Inflammatory macrophage treated with lipopolysaccharide for 4 hours (primary cell): ENCODE measurements at places on chromosomes 11 and 22.
A peak's percentile ranks its signal among the peaks of the same experiment; 100 is the strongest.

- no peak for DNase-seq
These were observed 299.9 kb upstream of the ANO5 start for GRCh38 chr11:21892736-21893564.

DNA sequence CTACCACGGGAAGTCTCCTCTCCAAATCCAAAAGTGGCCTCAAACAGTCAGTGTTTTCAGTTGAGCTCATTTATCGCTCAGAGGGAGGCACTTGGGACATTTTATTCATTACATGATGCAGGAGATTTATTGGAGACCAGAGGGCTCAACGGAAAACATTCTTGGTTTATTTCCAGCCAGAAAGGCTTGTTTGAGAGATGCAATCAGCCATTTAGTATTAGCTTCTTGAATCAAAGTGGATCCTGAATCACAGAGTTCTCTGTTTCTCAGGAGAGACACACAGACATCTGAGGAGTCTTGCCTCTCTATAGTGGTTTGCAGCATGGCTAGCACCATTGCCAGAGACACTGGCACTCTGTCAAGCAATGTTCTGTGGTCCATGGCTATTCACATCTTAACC, 31.5 kb downstream of the CD44 start:
- DNase-seq = no peak

DNA sequence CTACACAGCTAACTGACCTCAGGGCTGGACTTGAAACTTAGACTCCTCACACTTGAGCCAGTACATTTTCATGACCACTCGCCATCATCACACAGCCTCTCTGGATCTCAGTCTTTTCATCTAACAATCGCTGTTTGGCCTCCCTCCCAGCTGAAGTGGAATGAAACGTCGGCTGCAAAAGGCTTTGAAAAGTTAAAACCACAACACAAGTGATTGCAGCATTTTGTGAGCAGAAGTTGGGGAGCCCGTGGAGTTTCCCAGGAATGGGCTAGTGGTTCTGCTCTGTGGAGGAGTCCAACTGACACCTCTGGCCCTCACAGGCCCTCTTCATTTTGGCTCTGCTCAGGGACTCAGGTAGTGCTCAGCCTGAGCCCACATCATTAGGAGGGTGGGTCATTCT, 35.9 kb upstream of the TRIM29 start:
- DNase-seq = peak; percentile 20

GRCh38 chr11:115682101-115682500, 177.9 kb upstream of the CADM1 start:
- DNase-seq = no peak

DNA sequence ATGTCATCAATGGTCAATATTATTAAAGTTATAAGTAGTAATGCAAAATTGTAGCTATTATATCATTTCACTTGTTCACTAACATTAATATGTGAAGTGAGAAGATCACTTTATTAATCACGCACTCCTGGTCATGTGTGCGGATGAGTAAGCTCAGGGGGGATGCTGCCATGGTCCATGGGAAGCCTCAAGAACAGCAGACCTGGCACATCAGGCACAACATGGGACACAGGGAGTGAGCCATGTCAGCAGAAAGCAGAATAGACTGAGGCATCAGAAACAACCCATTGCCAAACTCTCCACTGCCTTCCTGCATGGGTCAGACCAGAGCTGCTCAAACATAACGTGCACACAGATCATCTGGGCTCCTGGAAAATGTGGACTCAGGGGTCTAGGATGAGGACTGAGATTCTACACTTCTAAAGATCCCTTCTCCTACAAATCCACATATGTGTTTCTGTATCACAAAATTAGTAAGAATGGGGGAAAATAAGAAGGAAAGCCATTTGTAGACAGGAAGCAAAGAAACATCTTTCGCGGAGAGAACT, 63.8 kb upstream of the VPREB1 start:
- no peak for DNase-seq

DNA sequence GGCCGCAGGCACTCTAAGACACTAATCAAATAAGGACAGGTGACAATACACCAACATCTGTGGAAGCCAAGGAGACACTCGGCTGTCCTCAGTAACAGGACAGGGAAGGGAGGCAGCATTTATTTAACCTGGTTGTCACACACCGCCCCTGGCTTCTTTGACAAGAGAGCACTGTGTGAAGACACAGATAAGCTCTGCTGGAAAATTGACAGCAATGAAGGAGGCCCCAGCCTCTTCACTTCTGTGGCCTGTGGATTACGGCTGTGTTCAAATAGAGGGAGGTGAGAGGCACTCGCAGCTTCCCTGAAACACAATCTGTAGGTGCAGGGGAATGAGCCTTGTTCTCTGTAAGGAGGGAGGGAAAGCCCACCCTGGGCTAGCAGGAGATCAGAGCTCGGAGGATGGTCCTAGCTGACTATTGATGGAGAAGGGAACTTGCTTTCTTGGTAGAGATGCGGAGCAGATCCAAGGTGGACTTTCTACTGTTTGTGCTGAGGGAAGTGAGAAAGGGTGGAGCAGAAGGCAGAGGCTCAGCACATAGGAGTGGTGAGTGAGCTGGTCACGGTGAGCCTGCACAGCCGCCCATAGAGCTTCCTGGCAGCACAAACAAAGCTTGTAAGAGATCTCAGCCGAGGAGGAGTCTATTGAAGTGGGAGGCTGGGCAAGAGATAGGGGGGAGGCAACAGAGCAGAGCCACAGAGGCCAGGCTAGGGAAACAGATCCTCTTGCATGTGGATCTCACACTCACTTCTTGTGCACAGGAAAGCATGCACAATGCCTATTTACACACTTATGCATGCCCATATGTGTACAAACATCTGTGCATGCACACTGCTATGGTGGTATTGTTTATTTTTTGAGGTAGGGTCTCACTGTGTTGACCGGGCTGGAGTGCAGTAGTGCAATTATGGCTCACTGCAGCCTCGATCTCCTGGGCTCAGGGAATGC, 114.6 kb upstream of the THY1 start:
- no peak for DNase-seq

DNA sequence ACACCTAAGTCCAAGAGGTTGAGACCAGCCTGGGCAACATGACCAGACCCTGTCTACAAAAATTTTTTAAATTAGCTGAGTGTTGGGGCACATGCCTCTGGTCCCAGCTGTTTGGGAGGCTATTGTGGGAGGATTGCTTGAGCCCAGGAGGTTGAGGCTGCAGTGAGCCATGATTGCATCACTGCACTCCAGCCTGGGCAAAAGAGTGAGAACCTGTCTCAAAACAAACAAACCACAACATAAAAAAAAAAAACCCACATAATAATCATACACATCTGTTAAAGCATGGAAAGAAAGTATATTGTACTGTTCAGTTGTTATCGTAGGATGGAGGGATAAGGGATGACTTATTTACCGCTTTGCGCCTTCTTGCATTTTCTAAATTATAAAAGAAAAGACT, 35.9 kb upstream of the GRK2 start:
- no peak for DNase-seq

DNA sequence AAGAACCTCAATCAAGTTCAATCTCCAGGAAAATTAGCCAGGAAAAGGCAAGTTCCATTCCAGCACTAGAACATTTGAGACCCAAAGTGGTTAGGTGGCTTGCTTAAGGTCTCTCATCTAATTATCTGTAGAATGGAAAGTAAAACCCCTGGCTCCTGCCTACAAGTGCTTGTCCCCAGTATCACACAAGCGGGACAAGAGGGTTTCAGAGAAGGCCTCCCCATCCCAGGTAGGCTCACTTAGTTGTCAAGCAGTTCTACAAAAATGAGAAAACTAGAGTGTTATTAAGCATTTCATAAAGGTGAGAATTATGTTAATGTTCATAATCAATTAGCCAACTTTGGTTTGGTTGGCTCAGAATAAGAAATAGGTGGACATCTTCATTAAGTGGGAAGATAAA, 5.5 kb downstream of the POU2AF1 start:
- DNase-seq = no peak

GRCh38 chr11:69950120-69950519, 128.0 kb upstream of the ANO1 start:
- no peak for DNase-seq

DNA sequence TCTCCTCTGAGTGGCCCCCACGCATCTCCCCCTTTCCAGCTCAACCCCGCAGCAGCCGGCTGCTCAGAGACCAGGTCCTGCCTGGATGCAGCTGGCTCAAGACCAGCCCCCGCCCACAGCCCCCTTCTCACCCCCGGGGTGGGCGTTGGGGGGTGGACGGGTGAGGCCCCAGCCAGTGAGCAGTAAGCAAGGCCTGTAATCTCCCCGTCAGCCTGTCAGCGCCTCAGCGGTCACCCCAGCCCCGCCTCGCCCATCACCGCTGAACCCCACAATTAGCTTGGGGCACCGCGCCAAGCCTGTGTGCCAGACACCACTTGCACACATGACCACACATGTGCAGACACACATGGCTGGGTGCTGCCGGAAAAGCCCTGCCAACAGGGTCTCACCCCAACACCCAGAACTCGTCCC, 5.9 kb downstream of the PLXNB2 start:
- no peak for DNase-seq

GRCh38 chr11:125979511-125979910, 33.7 kb downstream of the VSIG10L2 start:
- no peak for DNase-seq

DNA sequence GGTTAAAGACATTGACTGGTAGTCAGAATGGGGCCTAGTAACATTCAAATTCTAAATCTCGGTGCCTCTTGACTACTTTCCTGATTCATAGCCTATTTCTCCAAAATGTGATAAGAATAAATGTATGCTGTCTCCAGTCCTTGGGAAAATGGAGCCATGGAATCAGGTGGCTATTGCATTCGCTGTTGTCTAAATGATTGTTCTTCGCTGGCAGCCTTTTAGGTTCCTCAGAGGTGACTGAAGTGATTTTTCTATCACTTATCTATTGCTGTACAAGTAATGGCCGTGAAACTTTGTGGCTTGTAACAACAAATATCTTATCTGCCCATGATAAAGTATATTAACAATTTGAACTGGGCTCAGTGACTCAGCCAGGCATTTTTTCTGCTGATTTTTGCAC, 15.4 kb downstream of the SRPRA start:
- no peak for DNase-seq

GRCh38 chr11:60367009-60367408, 11.3 kb upstream of the MS4A7 start:
- DNase-seq = peak; percentile 98

GRCh38 chr11:30914143-30914762, 328.1 kb upstream of the MPPED2 start:
- peak; percentile 40 for DNase-seq

DNA sequence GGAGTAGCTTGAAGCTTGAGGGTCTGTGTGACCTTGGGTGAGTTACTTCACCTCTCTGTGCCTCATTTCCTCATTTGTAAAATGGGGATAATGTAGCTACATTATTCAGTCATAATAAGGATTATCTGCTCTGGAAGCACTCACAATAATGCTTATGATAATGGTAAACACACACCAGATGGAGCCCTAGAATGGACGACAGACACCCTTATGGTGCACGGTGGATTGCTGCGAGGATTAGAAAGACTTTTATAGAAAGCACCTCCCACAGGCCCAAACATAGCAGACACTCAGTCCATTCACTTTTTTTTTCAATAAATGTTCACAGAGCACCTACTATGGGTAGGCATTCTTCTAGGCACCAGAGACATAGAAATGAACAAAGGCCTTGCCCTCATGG, 53.8 kb downstream of the LARGE1 start:
- no peak for DNase-seq

GRCh38 chr11:28833670-28834069, 725.5 kb downstream of the METTL15 start:
- no peak for DNase-seq

DNA sequence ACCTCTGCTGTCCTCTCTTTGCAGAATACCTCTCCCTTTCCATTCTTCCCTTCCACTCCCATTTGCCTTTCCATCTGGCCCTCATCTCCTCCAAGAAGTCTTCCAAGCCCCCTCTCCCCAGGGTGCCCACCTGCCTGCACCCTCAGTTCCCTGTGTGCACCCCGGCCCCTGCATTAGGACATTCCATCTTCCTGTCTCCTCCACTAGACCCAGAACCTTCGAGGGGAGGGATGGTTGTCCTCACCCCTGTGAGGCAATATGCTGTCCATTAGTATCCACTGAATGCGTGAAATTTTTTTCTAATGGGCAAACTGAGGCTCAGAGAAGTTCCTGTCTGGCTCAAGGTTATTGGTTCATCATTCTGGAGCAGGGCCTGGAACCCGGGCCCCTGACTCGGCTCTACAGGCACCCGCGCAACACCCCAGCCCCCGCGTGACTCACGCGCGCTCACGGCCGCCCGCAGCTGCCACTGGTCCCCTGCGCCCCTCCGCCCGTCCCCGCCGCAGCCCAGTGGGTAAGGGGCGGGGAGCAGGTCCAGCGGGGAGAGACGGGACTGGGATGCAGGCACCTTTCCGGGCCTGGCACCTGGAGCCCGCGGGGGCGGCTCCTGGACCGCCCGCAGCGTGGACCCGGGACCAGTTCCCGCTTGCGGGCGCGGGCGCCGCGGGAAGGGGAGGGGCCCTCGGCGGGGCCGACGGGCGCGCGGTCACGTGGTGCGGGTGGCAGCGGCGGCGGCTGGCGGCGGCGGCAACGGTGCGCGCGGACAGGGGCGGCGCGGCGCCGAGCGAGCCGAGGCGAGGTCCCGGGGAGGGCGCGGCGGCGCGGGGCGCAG, 7.0 kb downstream of the SEPTIN3 start:
- DNase-seq = peak; percentile 6

- peak; percentile 8 for DNase-seq
These were observed 66.8 kb downstream of the BRD1 start for GRCh38 chr22:49760630-49761571.

GRCh38 chr11:28318871-28319270, 210.7 kb downstream of the METTL15 start:
- DNase-seq = no peak

GRCh38 chr22:39700565-39700964, 130.0 kb downstream of the CACNA1I start:
- DNase-seq = no peak

DNA sequence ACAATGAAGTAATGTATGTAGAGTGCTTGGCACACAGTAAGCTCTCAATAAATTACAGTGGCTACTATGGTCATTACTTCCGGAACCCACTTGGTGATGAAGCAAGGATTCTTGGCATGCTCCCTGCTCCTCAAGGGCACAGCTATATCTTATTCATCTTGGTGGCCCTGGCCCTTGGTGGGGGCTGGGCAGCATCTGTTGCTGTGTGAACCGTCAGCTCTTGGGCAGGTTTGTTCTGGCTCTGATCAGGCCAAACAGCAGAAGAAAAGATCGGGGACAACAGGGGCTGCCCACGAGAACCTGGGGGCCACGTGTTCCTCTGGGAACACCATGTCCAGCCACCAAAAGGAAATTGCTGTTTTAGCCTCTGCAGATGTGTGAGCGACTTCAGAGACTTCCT, 136.9 kb upstream of the SYT13 start:
- DNase-seq = no peak

GRCh38 chr22:43118024-43118849, 7.7 kb downstream of the BIK start:
- DNase-seq = no peak

DNA sequence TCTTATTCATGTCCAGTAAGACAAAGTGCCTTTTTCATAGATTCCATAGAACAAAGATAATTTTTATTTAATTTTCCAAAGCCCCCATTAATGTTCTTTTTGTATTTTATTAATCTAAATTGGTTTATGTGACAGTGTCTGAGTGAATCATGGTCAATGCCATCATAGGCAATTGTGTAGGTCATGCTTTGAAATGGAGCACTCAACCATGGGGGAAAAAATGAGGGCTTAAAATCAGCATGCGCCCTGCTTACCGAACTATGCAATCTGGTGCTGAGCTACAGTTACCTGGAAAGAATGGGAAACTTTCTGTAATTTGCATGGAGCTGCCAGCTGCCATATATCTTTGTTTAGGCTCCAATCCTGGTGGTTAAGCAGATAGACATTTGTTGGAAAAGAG, 28.4 kb upstream of the RAB38 start:
- DNase-seq = no peak
